ENCODE measurements at places on chromosomes 11 and 22. TPM values are rescaled to one million over a fixed set of nuclear protein-coding genes. Genes with fewer than 3 reads are reported as not detected.

TMEM191B gene
- not detected for total RNA-seq

COMT gene
- 95.5 TPM for total RNA-seq

C11orf65 gene
- 0.92 TPM for total RNA-seq

SLC1A2 gene
- 0.13 TPM for total RNA-seq

VSIG2 gene
- total RNA-seq, result not detected

HOATZ gene
- total RNA-seq, result not detected

CLP1 gene
- total RNA-seq, result 22.0 TPM

CRYAB gene
- total RNA-seq, result not detected

CNTF gene
- 4.3 TPM for total RNA-seq

PGA5 gene
- total RNA-seq, result not detected

TMEM86A gene
- total RNA-seq, result 0.13 TPM

IGSF9B gene
- total RNA-seq, result 22.3 TPM

NRGN gene
- total RNA-seq, result 1.2 TPM

All from activated T-cell treated with anti-CD3 and anti-CD28 coated beads, Interleukin-2, amount 50 U/mL, for 4 hours (primary cell).